ENCODE measurements at places on chromosomes 11 and 22. TPM values are rescaled to one million over a fixed set of nuclear protein-coding genes. Genes with fewer than 3 reads are reported as not detected.

RCOR2 gene
- not detected for total RNA-seq

DNAJC4 gene
- 28.5 TPM for total RNA-seq

NTM gene
- 5.7 TPM for total RNA-seq

PARVG gene
- total RNA-seq = 69.8 TPM

C22orf23 gene
- not detected for total RNA-seq

SLC6A5 gene
- total RNA-seq = not detected

CREB3L1 gene
- total RNA-seq = 0.44 TPM

PYGM gene
- total RNA-seq = 63.7 TPM

NPAS4 gene
- not detected for total RNA-seq

SGSM1 gene
- total RNA-seq = under 0.01 TPM

PGA5 gene
- total RNA-seq = 3.4 TPM

SLC1A2 gene
- 0.65 TPM for total RNA-seq

Measured in subcutaneous adipose tissue (tissue), 4 donors.